ENCODE measurements at places on chromosomes 5 and 9.

DNA sequence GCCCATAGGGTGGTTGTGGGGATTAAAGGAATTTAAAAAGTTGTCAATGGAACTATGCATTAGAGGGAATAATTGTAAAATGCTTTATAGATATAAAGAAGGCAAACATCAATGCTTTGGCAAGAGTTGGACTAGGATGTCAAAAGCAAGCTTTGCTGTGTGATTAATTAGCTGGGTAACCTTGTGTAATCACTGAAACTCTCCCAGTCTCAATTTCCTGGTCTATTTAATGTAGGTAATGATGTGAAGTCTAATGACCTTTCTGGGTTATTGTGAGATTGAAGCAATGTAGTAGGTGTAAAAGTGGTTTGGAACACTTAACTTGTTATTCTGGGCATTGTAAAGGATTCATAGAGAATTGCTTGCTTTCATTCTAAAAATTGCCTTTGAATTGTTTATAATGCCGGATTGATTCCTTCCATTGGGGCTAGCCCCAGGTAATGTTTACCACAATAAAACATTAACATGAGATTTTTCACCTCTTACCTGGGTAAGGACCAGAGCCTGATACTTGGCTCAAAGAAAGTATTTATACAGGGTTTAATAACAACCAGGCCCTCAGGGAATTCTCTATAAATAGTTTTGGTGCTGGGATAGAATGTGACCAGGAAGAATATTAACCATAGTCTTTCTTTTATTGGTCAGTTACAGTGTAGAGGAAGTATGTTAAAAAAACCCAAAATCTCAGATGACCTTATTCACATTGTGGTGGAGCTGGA, 30.0 kb upstream of the CLINT1 start:
- DNase-seq = no peak
- no peaks in the 10 kb centered on the region for H3K36me3 ChIP-seq
- no peaks in the 10 kb centered on the region for H3K27me3 ChIP-seq
- H3K4me3 ChIP-seq = no peak overlapping the region
- no peaks in the 10 kb centered on the region for H3K4me1 ChIP-seq
- no peak overlapping the region for H3K27ac ChIP-seq

DNA sequence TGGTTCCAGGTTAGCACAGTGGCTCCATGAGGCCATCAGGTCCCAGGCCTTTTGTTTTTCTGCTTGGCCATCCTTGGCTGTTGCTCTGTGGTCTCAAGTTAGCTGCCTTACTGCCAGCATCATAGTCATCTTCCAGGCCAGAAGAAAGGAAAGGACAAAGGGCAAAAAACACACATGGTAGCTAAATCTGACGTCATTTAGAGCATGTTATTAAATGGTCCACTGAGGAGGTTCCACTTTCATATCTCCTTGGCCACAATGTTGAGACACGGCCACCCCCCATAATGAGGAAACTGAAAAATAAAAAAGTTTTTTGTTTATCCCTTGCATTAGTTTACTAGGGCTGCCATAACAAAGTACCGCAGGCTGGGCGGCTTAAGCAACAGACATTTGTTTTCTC, 106.4 kb upstream of the NIPBL start:
- H3K27ac ChIP-seq = no peak overlapping the region
- no peaks in the 10 kb centered on the region for H3K27me3 ChIP-seq
- DNase-seq = no peak
- no peaks in the 10 kb centered on the region for H3K36me3 ChIP-seq

DNA sequence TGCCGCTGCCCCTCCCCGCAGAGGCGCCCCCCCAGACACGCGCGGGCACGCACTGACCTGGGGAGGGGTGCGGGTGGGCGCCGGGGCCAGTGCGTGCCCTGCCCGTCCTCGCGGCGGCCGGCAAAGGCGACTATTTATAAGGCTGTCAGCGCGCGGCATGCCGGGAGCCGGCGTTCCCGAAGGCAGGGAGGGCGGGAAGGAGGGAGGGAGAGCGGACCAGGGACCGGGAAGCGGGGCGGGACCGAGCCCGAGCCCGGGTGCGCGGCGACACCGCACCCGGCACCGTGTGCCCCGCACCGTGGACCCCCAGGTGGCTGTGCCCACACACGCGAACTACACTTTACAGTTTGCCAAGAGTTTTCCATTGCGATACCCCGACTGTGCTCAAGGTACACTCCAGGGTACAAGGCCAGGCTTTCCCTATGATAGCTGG, at the start of gene AK1:
TSS of gene AK1 (minus strand) at position 110 of the 433 bp plus-strand sequence. CDS start 3,058 bp downstream, outside the sequence.
- peak within 1 kb of the TSS; percentile 56 for H3K27ac ChIP-seq
- H3K4me1 ChIP-seq = peaks cover 23% of the 10 kb centered on the region
- H3K27me3 ChIP-seq = no peaks in the 10 kb centered on the region
- H3K4me3 ChIP-seq = peak within 1 kb of the TSS; percentile 51
- H3K36me3 ChIP-seq = no peaks in the 10 kb centered on the region

DNA sequence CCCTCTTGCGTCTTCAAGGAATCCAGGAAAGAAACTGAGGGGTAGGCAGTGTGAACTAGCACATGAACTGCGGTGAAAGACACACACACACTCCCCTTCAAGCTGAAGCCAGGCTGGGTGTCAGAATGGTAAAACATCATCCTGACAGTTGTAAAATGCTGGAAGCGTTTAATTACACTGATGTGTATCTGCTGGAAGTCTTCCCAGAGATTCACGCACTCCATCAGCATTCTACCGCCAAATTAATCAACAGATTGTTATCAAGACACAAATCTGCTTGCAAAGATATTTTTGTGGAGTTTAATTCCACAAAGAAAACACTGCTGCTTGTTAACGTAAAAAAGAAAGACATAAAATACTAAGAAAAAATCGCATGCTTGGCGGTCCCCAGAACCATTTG, 241.0 kb upstream of the NFIL3 start:
- no peak overlapping the region for H3K27ac ChIP-seq
- H3K27me3 ChIP-seq = no peaks in the 10 kb centered on the region
- no peaks in the 10 kb centered on the region for H3K4me1 ChIP-seq
- H3K36me3 ChIP-seq = no peaks in the 10 kb centered on the region
- no peak overlapping the region for H3K4me3 ChIP-seq

- H3K4me3 ChIP-seq = no peak overlapping the region
- H3K27ac ChIP-seq = no peak overlapping the region
- no peaks in the 10 kb centered on the region for H3K36me3 ChIP-seq
- H3K4me1 ChIP-seq = peaks cover 6% of the 10 kb centered on the region
Measured at GRCh38 chr5:14199902-14200301, 56.8 kb downstream of the TRIO start.

DNA sequence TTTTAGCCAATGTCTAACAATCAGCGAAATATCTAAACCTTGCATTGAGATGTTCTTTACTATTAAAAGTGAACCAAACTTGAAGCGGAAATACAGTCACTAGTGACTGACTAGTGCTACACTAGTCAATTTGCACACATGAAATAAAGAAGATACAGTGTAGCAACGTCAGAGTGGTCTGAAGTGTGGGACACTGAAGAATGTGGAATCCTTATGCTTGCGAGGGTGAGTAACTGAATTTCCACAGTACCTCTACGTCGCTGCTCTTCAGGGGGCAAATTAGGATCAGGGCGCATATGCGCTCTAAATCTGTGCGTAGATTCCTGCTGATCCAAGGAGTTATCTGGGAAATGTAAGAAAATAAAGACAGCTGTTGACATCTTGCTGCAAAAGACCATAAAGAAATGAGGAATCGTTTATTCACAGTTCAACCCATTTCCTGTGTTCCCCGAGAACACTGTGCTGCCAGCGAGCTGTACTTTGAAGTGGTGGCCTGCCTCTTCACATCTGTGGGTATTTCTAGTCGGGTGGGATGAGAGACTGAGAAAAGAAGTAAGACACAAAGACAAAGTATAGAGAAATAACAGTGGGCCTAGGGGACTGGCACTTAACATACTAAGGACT, 39.8 kb upstream of the FLT4 start:
- H3K36me3 ChIP-seq = no peaks in the 10 kb centered on the region
- H3K27me3 ChIP-seq = no peaks in the 10 kb centered on the region
- no peak overlapping the region for H3K27ac ChIP-seq

- no peaks in the 10 kb centered on the region for H3K27me3 ChIP-seq
- no peaks in the 10 kb centered on the region for H3K4me1 ChIP-seq
- no peak overlapping the region for H3K27ac ChIP-seq
- no peak for DNase-seq
- no peaks in the 10 kb centered on the region for H3K36me3 ChIP-seq
- H3K4me3 ChIP-seq = no peak overlapping the region
Measured at GRCh38 chr9:76232861-76233489, 161.3 kb downstream of the RFK start.

- H3K27ac ChIP-seq = no peak overlapping the region
- no peak for DNase-seq
- no peaks in the 10 kb centered on the region for H3K4me1 ChIP-seq
- no peaks in the 10 kb centered on the region for H3K36me3 ChIP-seq
Measured at GRCh38 chr9:116654059-116654355, 33.1 kb upstream of the TRIM32 start.

DNA sequence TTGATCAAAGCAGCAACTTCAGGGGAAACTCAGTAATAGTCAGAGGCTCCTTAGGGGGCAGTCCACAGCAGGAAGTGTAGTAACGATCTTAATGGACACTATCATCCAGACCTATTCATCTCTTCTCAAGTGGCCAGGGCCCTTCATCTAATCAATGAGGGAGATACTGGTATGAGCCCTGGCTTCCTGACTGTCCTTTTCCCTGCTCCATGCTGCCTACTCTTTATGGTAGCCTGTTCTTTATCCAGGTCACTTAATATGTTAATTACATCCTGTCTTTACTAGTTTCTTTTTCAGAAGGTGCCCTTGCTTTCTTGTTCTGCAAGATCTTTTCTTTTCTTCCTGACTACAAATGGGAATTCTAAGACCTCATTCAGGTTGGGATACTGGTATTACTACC, 197.1 kb downstream of the CAVIN4 start:
- no peaks in the 10 kb centered on the region for H3K27me3 ChIP-seq
- H3K27ac ChIP-seq = no peak overlapping the region
- H3K4me3 ChIP-seq = no peak overlapping the region
- H3K4me1 ChIP-seq = no peaks in the 10 kb centered on the region
- DNase-seq = no peak

DNA sequence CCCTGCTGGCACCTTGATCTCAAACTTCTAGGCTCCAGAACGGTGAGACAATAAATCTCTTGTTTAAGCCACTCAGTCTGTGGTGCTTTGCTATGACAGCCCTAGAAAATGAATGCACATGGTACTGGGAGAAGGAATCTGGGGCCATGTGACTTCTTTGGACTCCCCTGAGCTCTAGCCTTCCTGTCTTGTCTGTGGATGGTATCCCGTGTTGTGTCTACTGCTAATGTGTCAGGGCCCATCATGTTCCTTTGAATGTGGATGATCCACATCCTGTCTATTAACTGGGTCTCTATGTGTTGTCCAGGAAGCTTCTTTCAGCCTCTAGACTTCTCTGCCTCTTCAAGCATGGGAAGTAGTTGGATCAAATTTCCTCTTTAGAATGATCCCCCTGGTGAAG, 25.1 kb downstream of the IL7R start:
- H3K27me3 ChIP-seq = no peaks in the 10 kb centered on the region
- no peaks in the 10 kb centered on the region for H3K4me1 ChIP-seq
- H3K4me3 ChIP-seq = no peak overlapping the region
- no peak overlapping the region for H3K27ac ChIP-seq

- H3K36me3 ChIP-seq = no peaks in the 10 kb centered on the region
- peak overlapping the region; percentile 93 for H3K27ac ChIP-seq
- peaks cover 3% of the 10 kb centered on the region for H3K4me1 ChIP-seq
- no peaks in the 10 kb centered on the region for H3K27me3 ChIP-seq
- peak overlapping the region; percentile 92 for H3K4me3 ChIP-seq
- DNase-seq = peak; percentile 58
Measured at GRCh38 chr5:56814361-56814962, 887 bp upstream of the MAP3K1 start.

DNA sequence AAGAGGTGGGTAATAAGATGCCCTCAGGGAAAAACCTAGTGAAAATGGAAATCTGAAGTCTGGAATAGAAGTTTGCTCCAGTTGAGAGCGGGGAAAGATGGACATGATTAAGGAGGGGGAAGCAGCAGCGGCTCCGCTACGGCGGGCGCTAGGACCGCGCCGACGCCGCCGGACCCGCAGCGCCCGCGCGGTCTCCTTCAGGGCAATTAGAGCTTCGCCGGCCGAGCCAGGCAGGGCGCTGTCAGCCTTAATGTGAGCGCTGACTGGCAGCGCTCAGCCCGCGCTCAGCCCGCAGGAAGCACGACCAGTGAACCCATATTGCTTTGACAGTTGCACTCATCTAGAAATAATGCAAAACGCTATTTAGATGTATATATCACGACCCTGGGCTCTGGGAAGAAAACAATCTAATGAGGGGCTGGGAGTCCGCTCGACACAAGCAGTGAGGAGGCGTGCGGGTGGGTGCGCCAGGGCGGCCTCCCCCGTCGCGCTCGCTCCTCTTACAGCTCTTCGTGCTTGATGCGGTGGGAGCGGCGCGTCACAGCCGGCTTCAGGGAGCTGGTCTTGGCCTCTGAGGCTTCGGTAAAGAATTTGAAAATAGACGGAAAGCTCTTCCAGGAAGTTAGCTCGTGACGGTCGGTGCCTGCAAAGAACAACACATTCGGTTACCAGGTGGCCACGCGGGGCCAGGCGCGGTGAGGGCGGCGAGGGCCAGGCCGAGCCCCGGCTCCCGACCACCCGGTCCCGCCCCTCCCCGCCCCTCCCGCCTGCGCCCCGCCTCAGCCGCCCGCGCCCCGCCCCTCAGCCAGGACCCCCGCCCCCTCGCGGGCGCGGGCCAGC, 37.7 kb downstream of the NR2F1 start:
- peak overlapping the region; percentile 71 for H3K4me3 ChIP-seq
- no peaks in the 10 kb centered on the region for H3K27me3 ChIP-seq
- H3K4me1 ChIP-seq = no peaks in the 10 kb centered on the region

DNA sequence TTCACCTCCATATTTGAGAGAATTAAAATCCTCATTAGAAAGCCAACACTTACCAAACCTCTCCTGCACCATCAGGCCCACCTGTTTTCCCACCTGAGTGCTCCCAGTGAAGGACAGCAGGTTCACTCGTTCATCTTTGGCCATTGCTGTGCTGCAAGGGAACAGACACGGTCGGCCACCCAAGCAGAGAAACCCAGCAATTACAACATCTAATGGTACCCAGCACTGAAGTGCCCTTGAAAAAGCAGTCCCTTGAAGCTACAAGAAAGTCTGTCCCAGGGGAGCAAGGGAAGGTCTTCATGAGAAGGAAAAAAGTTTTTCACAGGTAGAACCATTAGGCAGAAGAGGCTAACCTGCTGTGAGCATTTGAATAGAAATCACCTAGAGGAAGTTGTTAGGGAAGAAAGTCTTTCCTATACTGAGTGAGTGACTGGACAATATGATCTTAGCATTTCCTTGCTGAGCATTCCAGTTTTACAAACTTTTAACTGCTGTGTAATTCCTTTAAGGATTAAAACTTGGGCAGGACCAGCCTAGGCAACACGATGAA, 26.7 kb downstream of the ALDH7A1 start:
- no peaks in the 10 kb centered on the region for H3K27me3 ChIP-seq
- DNase-seq = no peak
- no peaks in the 10 kb centered on the region for H3K4me1 ChIP-seq

- no peaks in the 10 kb centered on the region for H3K36me3 ChIP-seq
- DNase-seq = no peak
- no peaks in the 10 kb centered on the region for H3K4me1 ChIP-seq
- no peak overlapping the region for H3K4me3 ChIP-seq
- H3K27me3 ChIP-seq = no peaks in the 10 kb centered on the region
Measured at GRCh38 chr5:14842117-14842516, 29.5 kb downstream of the ANKH start.

GRCh38 chr9:99357575-99357974, 135.5 kb downstream of the SEC61B start:
- DNase-seq = no peak
- H3K27ac ChIP-seq = no peak overlapping the region
- no peaks in the 10 kb centered on the region for H3K27me3 ChIP-seq
- H3K4me1 ChIP-seq = no peaks in the 10 kb centered on the region
- no peak overlapping the region for H3K4me3 ChIP-seq

- no peaks in the 10 kb centered on the region for H3K27me3 ChIP-seq
- H3K4me3 ChIP-seq = no peak overlapping the region
- no peaks in the 10 kb centered on the region for H3K4me1 ChIP-seq
- H3K36me3 ChIP-seq = no peaks in the 10 kb centered on the region
- peak overlapping the region; percentile 31 for H3K27ac ChIP-seq
Measured at GRCh38 chr5:124641154-124641792, 105.2 kb downstream of the ZNF608 start.

All from colonic mucosa (tissue), 4 donors.